Left ventricle myocardium inferior (tissue), 1 donor: ENCODE measurements at places on chromosomes 12 and 14.

DNA sequence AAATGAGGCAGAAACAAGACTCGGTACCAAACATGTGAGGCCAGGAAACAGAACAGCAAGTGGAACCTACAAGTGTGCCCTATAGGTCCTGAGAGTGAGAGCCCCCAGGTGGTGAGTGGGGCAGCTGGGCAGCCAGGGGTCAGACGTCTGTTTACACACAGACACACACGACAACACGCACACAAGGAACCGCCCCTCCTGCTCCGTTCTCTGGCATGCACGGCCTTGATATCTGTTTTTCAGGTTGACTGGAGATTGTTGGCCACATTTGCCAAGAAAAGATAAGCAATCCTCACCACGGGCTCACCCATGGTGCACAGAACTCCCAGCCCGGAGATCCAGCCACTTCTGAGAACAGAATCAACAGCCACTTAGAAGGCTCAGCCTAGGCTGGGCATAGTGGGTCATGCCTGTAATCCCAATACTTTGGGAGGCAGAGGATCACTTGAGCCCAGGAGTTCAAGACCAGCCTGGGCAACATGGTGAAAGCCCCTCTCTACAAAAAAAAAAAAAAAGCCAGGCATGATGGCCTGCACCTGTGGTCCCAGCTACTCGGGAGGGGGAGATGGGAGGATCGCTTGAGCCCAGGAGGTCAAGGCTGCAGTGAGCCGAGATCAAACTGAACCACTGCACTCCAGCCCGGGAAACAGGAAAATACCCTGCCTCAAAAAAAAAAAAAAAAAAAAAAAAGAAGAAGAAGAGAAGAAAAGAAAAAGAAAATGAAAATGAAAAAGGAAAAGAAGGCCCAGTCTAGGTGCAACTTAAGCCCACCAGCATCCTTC lies 19.4 kb upstream of the EIF5 start:
- DNase-seq = no peak

- DNase-seq = no peak
These were observed 37.2 kb downstream of the ATF7IP start for GRCh38 chr12:14402697-14403096.

GRCh38 chr14:104001003-104001402 lies 58.7 kb upstream of the RD3L start:
- DNase-seq = no peak

GRCh38 chr14:55514819-55515490 lies 65.1 kb upstream of the KTN1 start:
- DNase-seq = no peak

- DNase-seq = no peak
These were observed 80.9 kb upstream of the MAP1LC3B2 start for GRCh38 chr12:116478243-116478773.

- no peak for DNase-seq
These were observed 4.8 kb upstream of the PRPF40B start for GRCh38 chr12:49618576-49618975.

- no peak for DNase-seq
These were observed 184.0 kb upstream of the PARP11 start for GRCh38 chr12:4056910-4057845.

GRCh38 chr12:57781801-57782200 lies 786 bp upstream of the TSFM start:
- no peak for DNase-seq

DNA sequence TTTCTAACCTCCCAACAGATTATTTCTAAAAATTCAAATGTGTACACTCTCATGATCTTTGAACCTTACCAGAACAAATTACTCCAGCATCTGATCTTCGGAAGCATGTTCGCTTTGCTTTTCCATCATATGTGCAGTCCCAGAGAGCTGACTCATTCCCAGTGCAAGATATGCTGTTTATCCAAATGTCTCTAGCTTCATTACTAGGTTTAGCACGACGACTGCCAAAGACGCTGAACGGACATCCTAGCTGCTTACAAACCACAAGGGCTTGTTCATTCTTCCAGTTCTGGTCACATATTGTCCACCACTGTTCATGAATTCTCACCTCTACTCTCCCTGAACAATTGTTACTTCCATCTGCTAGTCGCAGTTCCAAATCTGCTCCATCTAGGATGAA lies 40.5 kb downstream of the CD163L1 start:
- no peak for DNase-seq

DNA sequence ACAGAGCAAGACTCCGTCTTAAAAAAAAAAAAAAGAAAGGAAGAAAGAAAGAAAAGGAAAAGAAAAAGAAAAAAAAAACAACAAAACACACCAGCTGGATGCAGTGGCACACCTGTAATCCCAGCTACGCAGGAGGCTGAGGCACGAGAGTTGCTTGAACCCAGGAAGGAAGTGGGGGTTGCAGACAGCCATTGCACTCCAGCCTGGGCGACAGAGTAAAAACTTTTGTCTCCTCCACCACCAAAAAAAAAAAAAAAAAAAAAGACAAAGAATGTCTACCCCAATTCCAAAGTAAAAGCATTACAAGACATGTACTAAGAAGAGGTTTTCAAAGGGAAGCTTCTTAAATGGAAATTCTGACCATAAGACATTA lies 53.4 kb downstream of the HNRNPC start:
- no peak for DNase-seq

GRCh38 chr12:132433641-132434395 lies 56.1 kb upstream of the FBRSL1 start:
- no peak for DNase-seq

DNA sequence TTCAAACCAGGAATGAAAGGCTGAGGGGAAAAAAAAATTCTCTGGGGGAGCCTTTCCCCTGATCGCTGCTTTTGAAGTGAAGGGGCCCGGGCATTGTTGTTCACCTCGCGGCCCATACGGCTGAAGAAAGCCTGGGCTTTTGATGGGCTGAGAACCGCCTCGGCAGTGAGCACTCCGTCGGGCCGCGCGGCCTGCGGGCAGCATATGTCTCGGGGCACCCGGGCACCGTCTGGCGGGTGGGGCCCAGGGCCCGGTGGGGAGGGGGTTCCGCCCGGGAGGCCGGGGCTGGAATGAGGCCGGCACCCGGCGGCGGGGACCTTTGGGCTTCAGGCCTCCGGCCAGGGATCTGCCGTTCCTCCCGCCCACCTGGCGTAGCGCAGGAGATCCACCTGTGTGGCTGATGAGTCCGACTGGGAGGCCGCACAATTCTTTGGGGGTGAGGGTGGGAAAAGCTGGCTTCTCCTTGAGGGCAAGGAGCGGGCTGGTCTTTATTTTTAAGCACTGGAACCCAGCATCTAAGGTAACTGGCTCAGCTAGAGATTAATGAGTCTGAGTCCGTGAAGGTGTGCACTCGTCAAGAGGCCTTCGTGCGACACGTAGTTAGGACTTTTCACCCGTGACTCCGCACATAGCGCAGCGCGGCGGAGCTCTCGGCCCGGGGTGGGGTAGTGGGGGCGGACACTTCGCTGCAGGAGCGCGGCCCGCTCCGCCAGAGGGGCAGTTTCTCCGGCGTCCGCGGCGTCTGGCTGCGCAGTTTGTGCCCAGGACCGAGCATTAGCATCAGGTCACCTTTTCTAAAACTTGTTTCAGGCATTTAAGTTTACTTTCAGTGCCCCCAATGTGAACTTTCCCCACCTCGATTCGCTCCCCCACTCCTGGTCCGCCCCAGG lies 10.6 kb downstream of the FOXA1 start:
- DNase-seq = no peak

DNA sequence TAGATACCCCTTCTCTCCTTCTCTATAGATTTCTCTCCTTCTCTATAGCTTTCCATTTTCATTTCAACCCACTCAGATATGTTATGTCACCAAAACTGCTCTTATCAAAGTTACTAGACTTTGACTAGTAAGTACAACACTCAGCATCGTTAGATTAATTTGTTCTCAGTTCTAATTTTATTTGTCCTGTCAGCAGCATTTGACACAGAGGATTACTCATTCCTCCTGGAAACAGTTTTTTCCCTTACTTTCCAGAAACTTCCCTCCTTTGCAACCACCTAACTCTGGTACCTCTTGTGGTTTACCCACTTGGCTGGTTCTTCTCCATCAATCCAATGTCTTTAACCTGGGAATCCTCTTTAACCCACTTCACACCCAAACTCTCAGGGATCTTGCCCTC lies 423.7 kb downstream of the TMTC2 start:
- no peak for DNase-seq
